ENCODE measurements at places on chromosomes 5 and 9.

DNA sequence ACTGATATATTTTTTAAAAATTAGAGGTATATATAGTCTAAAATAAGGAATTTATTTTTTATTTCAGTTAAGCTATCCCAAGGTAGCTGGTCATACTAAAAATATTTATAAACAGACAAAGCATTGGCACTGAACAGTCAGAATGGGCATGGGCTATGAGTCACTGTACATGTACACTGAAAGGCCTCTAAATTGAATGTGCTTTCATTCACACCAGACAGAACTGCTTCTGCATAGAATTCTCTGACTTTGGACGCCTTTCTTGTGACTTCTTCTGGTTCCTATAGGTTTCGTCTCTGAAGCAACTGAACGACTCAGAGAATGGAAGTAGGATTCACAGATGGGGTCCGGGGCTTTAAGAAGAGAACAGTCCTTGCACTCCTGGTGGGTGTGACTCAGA lies 394.8 kb upstream of the MEF2C start:
- DNase-seq: no peak

DNA sequence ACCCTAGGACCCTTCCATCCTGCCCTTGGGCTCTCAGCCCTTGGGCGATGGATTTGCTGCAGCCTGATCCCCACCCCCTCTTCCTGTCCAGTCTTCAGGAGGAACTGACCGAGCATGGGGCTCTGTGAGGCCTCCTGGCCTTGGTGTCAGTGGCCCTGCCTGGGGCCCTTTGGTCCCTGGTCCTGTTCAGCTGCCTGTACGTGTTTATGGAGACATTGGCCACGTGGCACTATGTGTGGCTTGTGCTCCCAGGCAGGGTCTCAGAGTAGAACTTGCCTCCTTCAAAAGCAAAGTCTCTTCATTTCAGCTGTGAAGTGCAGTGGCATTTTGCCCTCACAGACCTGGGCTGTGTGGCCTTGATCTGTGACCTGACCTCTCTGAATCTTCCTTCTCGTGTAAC lies 11.1 kb downstream of the FCN2 start:
- no peak for DNase-seq

- DNase-seq: peak; percentile 36
These were observed 58.8 kb downstream of the MTRR start for GRCh38 chr5:7927466-7928375.

GRCh38 chr5:151406322-151406947 lies 41.0 kb upstream of the SLC36A1 start:
- no peak for DNase-seq

GRCh38 chr5:119063579-119064379 lies 7.1 kb upstream of the DMXL1 start:
- DNase-seq: no peak

GRCh38 chr5:119319401-119319800 lies 36.4 kb upstream of the TNFAIP8 start:
- DNase-seq: no peak

DNA sequence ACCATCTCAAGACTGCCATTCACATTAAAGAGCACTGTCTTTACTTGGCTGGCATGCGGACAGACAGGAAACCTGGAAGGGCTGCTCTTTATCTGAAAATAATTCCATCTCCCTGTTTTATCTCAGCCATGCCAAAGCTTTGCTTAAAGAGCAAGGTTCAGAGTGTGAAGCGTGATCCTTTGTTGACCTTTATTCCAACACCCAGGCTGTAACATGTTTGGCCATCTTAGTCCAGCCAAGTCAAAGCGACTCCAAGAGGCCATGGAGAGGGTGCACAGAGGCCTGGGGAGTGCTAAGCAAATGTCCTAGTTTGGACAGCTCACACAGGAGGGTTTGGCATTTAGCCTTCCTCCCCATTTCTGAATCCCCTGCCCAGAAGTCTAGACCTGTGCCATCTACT lies 194.7 kb downstream of the PJA2 start:
- no peak for DNase-seq

GRCh38 chr5:172383191-172383802 lies 71.0 kb downstream of the SH3PXD2B start:
- no peak for DNase-seq

DNA sequence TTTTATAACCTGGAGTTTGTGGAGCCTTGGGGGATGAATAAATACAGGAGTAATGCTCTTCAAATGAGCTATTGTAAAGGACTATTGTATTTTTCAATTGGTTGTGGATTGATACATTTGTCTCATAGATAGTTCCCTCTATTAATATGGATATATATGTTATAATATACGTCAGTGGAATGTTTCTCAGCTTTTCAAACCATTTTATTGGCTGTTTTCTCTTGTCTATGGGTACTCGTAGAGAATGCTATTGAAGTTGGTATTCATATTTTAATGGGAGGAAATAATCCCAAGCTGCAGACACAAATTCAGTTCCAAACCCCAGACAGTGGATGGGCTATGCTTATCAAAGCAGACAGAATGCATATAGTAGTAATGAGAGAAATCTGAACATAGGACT lies 181.8 kb upstream of the DAB2 start:
- DNase-seq: no peak

GRCh38 chr9:129414377-129414992 lies 206.4 kb downstream of the C9orf50 start:
- no peak for DNase-seq

DNA sequence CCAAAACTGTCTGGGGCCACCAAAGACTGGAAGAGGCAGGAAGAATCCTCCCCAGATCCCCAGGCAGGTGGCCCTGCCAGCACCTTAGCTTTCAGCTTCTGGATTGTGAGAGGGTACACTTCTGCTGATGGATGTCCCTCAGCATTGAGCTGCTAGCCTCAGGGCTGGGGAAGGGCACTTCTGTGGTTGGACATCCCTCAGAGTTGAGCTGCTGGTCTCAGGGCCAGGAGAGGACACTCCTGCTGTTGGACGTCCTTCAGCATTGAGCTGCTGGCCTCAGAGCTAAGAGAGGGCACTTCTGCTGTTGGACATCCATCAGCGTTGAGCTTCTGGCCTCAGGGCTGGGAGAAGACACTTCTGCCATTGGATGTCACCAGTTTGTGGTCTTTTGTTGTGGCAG lies 83.8 kb upstream of the FCN1 start:
- DNase-seq: no peak

DNA sequence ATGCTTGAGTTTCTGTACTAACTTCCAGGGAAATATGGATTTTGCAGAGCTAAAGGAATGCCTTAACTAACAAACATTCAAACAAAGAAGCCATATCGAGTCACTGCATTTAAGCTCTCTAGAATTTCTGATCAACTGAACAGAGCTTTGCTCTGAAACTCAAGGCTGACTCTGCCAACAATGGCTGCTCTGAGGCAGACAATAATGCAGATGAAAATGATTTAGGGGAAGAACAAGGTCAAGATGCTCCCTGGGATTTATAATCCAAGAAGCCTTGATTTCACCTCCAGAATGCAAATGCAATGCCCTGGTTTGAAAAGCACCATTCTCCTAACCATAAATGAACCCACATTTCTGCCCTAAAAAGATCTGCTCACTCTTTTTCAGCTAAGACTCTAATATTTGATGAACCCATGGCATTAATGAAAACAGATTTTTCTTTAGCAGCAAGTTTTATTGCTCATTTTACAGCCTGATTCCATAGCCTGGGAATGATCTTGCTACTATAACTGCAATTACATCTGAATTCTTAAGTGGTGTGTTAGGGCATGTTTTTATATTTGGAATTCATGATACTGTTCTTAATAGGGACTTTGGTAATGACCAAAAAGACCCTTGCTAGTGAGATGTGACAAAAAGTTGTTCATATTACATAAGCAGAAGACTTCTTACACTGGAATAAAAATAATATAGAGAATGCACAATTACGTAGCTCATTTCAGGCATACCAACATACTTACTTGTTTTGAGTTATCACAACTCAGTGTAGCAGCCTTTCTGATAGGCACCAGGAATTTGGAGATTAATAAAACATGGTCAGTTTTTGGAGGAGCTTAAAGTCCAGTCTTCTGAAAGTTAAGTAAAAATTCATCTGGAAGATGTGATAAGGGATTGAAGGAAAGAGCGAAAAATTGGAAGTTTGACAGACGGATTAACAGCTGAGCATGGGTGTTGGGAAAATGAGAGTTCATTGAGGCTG lies 169.4 kb downstream of the TRPM3 start:
- DNase-seq: no peak

- no peak for DNase-seq
These were observed 1.1 kb upstream of the ORM1 start for GRCh38 chr9:114321759-114322158.

GRCh38 chr9:122955961-122956360 lies 15.1 kb downstream of the RABGAP1 start:
- no peak for DNase-seq

- DNase-seq: peak; percentile 81
These were observed 32.1 kb downstream of the PTPA start for GRCh38 chr9:129143031-129143927.

DNA sequence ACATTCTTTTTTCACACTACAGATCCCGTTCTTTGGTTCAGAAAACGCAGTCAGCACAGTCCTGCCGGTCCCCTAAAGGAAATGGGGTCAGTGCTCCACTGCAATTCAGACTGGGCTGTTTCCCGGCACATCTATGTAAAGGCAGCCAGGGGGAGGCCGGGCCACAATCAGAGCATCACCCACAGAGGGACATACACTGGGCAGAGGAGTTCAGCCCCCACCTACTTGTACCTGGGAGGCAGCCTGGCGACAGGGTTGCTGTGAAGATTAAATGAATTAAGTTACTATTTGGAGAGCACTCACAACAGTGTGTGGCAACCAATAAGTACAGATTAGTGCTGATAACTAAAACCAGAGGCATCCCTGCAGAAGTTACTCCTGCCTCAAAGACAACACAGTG lies 4.5 kb downstream of the PTPN3 start:
- DNase-seq: no peak

DNA sequence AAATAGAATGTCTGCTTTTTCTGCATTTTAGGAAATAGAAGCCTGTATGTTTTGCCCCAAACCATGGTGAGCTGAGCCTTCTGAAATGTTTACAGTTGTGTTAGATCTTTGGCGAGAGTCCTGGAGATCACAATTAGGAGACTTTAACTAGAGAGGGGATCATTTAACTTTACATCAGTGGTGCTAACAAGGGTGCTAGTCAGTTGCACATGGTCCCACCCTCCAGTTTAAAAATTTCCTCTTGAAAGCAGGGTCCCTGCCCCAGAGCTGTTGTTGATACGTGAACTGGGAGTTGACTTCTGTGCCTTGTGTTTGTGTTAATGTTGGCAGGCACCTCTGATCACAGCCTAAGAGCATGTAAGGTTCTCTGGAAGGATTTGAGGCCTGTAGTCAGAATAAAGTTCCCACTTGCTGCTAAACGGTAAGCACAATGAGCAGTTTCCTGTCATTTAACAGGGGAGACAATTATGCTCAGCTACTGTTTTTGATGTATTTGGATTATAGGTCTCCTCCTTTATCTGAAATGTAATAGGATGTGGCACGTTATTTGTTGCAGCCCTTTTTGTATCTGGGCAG lies 43.7 kb downstream of the RASGRF2 start:
- DNase-seq: no peak

- no peak for DNase-seq
These were observed 213.3 kb upstream of the FBXL7 start for GRCh38 chr5:15286650-15287049.

- no peak for DNase-seq
These were observed 373.3 kb upstream of the KLF4 start for GRCh38 chr9:107862881-107863280.

Measured in GM12891 (cell line).